ENCODE measurements at places on chromosomes 7 and 10.

- DNase-seq = no peak
Observed at GRCh38 chr7:22438994-22439393, 61.0 kb downstream of the STEAP1B start.

DNA sequence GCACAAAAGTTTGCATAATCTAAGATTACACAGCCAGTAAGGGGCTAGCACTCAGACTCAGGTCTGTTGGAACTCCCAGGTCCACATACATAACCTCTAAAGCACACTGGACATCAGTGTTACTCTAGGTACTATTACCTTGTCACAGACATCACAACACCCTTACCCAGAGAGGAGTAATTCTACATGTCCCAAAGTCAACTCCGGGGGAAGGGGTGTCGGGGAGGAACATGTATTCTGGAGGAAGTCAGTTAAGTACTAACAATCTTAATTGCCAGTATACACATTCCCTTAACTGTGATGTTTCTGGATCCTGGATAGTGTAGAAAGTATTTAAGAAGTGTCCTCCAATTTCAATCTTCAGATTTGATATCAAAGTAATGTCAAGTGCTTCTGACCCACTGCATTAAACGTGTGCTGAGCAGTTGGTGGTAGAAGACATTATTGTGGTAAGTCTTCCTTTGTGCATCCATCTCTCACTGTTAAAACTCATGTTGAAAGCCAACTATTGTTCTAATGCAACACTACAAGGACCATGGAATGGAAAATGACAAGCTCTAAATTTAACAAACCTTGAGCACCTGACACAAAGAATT is 155.4 kb downstream of the CRPPA start:
- no peak for DNase-seq

DNA sequence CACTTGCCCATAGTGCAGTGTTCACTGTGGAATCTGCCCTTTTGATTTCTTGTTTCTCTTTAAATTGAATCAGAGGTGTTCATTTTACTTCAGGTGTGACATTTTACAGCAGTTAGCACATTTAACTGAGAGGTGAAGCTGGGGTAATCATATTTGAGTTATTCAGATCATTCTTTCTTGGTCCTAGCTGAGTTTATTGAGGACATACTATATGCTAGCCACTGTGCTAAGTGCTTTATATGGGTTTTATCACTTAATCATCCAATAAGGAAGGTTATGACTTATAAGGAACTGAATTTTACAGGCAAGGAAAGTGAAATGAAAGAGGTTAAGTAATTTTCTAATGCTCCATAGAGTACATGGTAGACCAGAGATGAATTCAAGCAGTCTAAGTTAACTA is 79.7 kb downstream of the PON1 start:
- DNase-seq = no peak

- no peak for DNase-seq
Observed at GRCh38 chr10:102710609-102711008, 3.6 kb downstream of the ARL3 start.

- no peak for DNase-seq
Observed at GRCh38 chr10:74947781-74948401, 121.5 kb downstream of the KAT6B start.

GRCh38 chr10:19468413-19468812 is 347.8 kb upstream of the PLXDC2 start:
- no peak for DNase-seq

Measured in stimulated activated CD8-positive, alpha-beta memory T cell treated with anti-CD3 and anti-CD28 coated beads, Interleukin-4, amount 100 ng/mL, for 1 hour (primary cell).